ENCODE measurements at places on chromosomes 12 and 14.

DNA sequence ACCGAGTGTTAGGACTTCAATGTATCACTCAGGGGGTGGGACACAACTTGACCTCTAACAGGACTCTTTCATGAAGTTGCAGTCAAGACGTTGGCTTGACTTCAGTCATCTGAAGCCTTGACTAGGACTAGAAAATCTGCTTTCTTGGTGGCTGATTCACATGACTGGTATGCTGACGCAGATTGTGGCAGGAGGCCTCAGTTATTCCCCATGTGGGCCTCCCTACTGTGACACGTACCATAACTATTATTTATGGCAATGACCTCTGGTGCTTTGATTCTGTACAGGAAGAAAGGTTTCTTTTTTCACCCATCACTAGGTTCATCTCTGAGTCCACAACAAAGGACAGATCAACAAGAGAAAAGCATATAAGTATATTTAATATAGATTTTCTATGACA lies 270.4 kb downstream of the NEDD1 start:
- no peak for DNase-seq

DNA sequence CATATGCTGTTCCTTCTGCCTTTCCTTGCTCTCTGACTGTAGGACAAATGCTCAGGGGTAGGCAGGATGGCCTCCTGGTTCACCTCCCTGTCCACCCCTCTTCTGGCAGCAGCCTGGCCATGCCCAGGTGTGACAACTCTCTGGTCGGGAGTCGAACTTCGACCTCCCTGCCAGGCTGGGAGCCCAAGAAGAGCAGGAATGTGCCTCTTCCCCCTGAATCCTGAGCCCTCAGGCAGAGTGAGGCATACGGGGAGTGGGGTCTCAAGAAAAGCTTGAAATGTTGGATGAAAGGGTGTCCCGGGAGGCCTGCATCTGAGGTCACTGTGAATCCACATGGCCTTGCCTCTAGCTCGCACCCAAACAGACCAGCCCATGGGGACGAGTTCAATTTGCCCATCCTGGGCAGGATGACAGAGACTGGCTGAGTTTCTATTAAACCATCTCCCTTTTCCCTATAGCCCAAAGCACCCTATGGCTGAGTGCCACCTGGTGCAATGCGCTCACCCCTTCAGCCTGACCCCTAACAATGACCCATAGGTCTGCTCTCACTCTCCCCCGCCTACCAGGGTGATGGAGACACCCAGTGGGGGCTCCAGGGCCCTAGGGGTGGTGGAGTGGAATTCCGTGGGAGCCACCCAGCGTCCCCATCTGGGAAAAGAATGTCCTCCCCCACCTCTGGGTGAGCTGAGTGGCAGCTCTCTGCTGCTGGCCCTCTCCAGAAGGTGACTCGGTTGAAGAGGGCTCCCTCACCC lies 52.9 kb upstream of the DIO3 start:
- no peak for DNase-seq

GRCh38 chr12:25365340-25365730 lies 114.6 kb upstream of the KRAS start:
- DNase-seq, result no peak

DNA sequence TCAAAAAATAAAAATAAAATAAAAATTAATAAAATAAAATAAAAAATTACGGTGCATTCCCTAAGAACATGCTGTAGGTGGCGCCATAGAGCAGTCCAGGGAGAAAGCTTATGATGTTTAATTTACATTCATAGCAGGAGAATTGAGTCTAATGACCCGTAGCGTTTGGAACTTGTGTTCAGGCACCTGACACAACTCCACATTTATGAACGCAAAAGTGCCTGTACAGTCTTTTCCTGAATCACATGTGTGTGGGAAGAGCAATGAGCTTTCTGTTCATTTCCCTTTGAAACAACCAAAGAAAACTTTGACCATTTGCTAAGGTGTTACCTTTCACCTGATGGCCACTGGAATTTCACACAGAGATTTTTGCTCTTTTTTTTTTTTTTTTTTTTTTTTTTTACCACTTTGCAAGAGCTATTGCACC lies 60.6 kb upstream of the KCNA1 start:
- no peak for DNase-seq

DNA sequence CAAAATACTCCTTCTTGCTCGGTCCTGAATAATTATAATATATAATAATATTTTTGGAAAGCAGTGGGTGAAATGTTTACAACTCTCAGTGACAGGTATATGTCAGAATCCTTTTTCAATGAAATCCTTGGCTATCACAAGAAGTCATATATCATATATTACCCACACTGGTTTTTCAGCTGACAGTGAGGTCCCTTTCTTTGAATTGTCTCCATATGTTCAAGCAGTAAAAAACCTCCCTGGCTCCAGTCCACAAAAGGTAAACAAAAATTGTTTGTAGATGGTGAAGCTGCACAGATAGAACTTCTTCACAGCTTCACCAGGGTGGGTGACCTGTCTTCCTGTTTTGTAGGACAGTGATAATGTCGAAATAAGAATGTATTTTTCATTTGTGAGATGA lies 44.0 kb downstream of the A2ML1 start:
- no peak for DNase-seq

GRCh38 chr14:85675957-85676356 lies 146.0 kb downstream of the FLRT2 start:
- no peak for DNase-seq

- no peak for DNase-seq
These were observed 13.9 kb upstream of the MYH7 start for GRCh38 chr14:23449314-23449713.
